ENCODE measurements at places on chromosomes 6 and 20.

- no peak for DNase-seq
These were observed 41.7 kb upstream of the PIM1 start for GRCh38 chr6:37127961-37128862.

GRCh38 chr20:63007646-63008488 lies 1.1 kb upstream of the BHLHE23 start:
- no peak for DNase-seq

DNA sequence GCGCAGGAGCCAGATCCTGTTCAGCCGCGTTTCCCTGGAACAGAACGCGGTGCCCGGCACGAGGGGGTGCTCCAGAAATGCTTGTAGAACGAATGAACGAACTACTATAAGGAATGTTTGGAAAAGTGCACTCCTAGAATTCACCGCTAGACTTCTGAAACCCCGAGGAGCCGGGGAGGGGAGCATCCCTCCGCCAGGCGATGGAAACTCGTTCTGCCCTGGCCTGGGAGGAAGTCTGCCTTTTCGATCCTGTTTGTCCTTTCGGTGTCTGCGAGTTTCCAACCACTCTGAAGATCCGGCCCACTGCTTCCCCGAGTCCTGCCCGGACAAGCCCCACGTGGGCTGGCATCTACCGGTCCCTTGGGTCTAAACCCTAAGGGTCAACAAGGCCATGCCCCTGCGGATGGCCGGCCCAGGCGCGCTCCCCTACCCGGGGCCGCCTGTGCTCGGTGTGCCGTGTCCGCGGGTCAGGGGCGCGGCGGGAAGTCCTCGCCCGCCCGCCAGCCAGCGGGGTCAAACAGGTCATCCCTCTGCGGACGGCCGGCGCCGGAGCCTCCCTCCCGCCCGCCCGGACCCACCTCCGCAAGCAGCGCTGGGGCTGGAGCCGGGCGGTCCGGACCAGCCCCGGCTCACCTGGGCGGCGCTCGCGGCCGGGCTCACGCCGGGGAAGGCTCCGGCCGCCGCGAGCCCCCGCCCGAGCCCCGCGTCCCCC lies 526 bp downstream of the SULF2 start:
- DNase-seq, result peak; percentile 55

DNA sequence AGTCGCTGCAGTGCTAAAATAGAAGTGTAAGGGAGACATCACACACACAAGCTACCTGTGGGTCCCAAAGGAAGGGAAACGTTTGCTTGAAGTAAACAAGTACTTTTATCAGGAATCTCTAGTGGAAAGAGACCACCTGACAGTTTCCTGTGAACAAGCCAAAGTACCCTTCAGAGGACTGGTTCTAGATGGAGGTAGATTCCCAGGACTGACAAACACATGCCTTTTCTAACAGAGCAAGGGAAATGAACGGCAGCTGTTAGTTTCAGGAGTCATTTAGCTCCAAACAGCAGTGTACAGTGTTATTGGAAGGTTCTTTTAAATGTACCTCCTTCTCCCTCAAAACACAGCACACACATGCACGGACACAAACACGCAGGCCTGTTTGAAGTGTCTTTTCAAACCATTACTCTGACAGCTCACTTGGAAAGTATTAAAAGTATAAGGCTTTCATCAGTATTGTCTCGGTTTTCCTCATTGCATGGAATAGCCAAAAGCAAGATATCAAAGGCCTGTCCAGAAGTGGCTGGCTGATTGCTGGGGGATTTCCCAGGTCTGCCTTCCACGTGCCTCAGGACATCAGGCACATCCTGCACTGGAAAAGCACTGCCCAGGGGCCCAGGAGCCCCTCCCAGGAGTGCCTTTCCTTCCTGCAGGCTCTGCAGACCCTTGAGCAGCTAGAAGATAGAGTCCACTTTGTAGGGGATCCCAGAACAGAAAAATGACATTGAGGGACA lies 393.2 kb upstream of the SOX4 start:
- DNase-seq, result no peak

GRCh38 chr6:45521226-45521625 lies 143.5 kb upstream of the SUPT3H start:
- DNase-seq, result no peak

DNA sequence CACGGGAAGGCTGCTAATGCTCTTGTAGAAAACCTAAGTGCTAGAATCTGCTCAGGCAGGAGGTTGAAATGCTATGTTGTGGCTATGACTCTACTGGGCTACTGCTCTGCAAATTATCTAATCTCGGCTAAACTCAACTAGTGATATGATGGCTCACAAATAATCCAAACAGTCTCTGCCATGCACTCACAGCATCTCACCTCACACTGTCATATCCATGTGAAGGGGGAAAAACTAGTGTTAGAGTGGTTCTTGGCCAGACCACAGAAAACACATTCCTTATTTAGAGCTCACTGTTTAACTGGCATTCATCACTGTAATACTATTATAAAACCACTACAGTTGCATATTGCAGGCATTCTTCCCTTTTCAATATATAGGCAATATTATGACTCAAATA lies 81.8 kb upstream of the DST start:
- peak; percentile 71 for DNase-seq

DNA sequence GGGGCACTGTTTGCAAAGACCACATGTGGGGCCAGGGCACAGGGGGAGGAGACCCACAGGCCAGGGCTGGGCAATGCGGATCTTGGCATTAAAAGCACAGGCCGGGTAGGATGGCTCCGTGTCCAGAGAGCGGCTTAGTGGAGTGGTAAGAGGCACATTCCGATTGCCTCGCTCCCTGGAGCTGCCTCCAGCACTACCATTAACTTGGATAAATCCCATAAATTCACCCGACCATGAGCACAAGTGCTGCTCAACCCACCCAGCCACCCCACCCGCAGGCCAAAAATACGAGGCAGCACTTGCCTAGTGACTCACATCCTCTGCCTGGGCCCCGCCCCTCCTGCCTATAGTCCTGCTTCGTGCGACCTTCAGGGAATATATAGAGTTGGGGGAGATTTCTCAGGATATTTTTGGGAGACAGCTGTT lies 67.5 kb upstream of the QKI start:
- peak; percentile 11 for DNase-seq

GRCh38 chr20:38256021-38256420 lies 4.5 kb downstream of the KIAA1755 start:
- DNase-seq, result no peak

DNA sequence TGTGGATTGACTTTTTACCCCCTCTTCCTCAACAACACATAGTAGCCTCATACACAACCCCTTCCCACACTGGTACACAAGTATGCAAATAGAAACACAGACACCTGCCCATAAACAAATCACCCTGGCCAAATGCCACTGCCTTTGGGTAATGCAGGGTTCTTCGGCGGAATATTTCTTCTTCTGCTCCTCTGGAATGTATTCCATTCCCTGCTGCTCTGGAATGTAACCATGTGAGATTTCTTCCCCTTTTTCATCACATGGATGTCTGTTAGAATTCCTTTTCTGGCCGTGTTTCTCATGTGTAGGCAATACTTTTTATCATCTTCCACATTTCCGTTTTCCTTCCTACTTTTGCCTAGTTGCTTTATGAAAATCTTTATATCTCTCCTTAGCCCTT lies 76.1 kb upstream of the TPD52L1 start:
- DNase-seq, result peak; percentile 54

DNA sequence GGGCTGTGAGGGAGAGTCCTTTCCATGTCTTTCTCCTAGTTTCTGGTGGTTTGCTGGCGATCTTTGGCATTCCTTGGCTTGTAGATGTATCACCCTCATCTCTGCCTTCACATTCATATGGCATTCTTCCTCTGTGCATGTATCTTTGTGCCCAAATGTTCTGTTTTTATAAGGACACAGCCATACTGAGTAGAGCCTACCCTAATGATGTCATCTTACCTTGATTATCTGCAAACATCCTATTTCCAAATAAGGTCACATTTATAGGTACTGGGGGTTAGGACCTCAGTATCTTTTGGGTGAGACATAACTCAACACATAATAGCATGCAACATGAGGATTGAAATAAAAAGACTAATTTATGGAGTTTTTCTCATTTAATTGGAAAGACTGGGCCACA lies 5.5 kb downstream of the SH3BGRL2 start:
- no peak for DNase-seq

DNA sequence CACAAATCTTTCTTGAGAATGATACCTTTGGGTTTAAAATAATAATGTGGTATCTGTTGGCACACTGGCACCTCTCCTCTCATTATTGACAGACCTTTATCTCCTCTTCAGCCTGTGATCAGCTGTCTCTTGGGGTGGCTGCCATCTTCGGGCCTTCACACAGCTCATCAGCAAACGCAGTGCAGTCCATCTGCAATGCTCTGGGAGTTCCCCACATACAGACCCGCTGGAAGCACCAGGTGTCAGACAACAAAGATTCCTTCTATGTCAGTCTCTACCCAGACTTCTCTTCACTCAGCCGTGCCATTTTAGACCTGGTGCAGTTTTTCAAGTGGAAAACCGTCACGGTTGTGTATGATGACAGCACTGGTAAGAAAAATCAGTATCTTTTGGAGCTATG lies 232.8 kb downstream of the GRIK2 start:
- no peak for DNase-seq

DNA sequence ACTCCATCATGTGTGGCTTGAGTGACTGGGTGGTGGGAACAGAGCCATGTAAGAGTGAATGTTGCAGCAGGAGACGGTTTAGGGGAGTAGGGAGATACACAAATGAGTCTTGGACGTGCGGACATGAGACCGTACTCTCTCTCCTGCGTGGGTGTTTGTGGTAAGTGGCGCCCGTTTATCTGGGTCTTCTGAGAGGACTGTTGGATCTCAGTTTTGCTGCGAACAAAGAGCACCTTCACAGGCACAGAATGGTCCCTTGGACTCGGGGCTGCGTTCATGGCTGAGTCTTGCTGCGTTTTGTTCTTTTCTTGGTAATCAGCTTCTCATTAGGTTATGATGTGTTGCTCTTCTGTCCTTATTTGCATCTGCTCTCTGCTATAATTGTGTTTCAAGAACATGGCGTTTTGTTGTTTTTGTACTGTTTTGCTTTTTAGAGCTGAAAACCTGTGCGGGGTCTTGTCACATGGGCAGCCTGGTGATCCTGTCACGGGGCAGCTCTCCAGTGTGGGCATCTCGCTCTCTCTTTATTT lies 28.5 kb downstream of the STK35 start:
- no peak for DNase-seq

- DNase-seq, result peak; percentile 28
These were observed 193.0 kb upstream of the SGK1 start for GRCh38 chr6:134510920-134511319.

DNA sequence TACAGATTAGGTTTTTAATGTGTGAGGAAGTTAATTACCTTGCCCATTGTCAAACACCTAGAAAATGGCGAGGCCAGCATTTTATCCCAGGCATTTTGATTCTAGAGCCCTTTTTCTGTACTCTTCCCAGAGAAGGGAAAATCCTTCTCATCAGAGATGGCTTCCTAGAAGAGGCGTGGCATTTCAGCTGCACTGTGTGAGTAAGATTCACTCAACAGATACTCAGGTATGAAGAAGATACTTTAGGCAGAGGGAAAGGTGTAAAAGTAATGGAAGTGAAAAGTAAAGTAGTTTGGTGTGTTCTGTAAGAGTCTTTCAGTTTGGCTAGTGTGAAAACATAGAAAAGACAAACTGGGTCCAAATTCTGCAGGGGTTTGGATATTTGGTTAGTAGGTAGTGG lies 113.8 kb downstream of the MAP3K4 start:
- DNase-seq, result no peak

GRCh38 chr6:17932330-17932852 lies 55.0 kb downstream of the KIF13A start:
- DNase-seq, result peak; percentile 87

Measured in fibroblast of upper back skin (primary cell).